Activated CD8-positive, alpha-beta memory T cell treated with anti-CD3 and anti-CD28 coated beads for 4 hours (primary cell): ENCODE measurements at places on chromosomes 4 and X.
A peak's percentile ranks its signal among the peaks of the same experiment; 100 is the strongest.

- no peak for DNase-seq
Observed at GRCh38 chr4:180512801-180513475, 1730.3 kb upstream of the TENM3 start.

DNA sequence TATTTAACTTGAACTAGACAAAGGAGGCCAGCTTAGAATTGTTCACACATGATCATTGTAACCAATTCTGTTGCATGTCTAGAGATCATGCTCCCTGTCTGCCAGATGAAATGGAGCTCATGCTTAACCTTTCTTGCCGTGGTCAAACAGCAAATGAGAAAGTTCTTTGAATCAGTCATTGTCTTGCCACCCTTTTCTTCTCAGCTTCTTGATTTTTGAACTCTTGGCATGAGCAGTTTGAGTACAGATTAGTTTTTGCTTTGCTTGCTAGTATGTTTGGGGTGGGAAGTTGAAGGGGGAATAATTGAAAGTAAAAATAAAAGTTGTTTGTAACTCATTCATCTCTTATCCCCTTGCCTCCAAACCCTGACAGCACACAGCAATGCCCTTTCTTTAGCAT lies 4.7 kb downstream of the MTM1 start:
- no peak for DNase-seq

DNA sequence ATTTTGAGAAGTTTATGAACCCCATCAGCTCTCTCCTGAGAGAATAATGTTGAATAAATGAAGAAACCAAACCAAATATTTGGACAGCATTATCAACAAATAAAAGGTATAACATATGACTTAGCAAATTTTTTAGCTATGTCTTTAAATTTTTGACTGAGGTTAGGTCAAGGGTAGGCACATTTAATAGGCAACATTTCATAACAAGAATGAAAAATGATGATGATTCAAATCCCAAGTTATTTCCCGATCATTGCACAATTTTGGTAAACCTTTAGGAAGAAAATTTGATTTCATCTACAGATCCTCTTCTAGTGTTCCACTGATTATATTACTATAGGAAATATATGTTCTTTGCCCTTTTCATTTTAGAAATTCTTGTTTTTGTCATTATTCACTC lies 123.7 kb upstream of the TLR3 start:
- DNase-seq: no peak

DNA sequence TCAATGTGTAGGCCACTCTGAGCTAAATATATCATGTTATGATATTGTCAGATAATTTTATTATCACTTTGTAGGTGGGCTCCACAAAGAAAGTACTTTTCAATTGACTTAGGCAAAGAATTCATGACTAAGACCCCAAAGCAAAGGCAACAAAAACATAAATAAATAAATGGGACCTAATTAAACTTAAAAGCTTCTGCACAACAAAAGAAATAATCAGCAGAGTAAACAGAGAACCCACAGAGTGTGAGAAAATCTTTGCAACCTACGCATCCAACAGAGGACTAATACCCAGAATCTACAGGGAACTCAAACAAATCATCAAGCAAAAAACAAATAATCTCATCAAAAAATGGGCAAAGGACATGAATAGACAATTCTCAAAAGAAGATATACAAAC lies 15.2 kb upstream of the PDLIM5 start:
- no peak for DNase-seq

- peak; percentile 39 for DNase-seq
Observed at GRCh38 chr4:123415977-123416376, 19.4 kb downstream of the SPRY1 start.

- DNase-seq: no peak
Observed at GRCh38 chrX:131762802-131763234, 218.9 kb downstream of the OR13H1 start.

DNA sequence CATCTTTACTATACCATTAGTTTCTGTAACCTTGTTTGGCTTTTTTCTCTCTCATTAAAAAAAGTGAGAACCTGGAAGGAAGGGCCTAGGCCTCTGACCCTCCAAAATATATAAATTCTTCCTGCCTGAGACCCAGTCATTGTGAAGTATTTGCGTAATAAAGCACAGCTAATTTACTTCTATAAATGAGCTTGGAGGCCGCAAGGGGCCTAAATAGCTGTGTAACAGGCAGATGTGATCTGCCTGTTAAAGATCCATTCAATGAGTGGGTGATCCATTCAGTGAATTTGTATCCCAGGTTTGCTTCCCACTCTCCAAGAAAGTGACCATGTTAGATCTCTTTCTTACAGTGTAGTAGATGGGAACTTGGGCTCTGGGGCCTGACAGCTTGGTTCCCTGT lies 595 bp upstream of the PYURF start:
- no peak for DNase-seq

GRCh38 chrX:39318506-39319343 lies 517.5 kb downstream of the MID1IP1 start:
- DNase-seq: no peak

GRCh38 chrX:28552882-28553829 lies 34.1 kb upstream of the IL1RAPL1 start:
- no peak for DNase-seq

DNA sequence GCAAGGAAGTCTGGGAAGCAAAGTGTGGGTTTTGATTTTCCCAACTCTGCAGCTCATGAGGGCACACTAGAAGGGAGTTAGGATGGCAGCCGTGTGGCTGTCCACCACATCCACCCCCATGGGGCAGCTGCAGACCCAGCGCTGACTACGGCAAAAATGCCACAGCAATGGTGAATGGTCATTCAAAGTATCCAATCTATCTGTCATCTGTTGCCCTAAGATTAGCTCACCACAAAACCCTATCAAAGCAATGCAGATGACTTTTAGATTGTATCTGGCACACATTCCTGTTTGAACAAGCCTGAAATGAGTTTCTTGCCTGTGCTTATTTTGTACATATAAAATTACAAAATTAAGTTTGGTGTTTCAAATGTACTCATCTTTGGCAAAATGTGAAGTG lies 29.7 kb upstream of the HPSE start:
- DNase-seq: no peak

DNA sequence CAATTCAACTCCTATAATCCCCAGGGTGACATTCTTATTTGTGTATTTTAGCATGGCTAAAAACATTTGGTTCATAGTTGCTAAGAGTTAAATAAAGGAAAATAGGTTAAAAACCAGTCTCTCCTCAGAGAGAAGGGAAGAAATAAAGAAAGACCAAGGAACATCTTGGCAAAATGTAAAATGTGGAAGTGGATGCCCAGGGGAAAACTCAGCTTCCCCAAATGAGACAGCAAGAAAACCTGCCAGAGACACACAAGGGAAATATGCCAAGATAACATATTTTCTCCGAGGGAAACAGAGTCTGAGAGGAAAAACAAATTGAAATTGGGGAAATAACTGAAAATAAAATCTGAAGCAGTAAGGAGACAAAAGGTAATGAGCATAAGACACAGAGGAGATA lies 1569.3 kb downstream of the PCDH18 start:
- DNase-seq: no peak

GRCh38 chrX:41293269-41293668 lies 40.7 kb upstream of the DDX3X start:
- DNase-seq: no peak

DNA sequence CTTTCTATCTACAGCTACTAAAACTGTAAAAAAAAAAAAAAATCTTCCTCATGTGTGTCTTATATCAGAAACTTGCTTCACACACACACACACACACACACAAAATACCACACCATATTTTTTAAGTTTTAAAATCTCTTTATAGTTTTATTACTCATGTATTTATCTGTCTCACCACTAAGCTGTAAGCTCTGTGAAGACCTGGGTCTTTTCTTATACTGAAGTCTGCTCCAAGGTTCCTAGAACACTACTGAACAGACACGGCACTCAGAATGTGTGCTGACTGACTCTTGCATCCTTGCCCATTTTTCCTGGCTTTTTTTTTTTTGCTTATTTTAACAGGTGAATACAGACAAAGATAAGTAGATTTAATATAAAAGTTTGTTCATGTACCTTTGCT lies 135.6 kb upstream of the CXXC4 start:
- no peak for DNase-seq
